RWPE2 (cell line): ENCODE measurements at places on chromosomes 11 and 22.

- no peak overlapping the region for H3K4me3 ChIP-seq
- no peak overlapping the region for H3K27ac ChIP-seq
- no peaks in the 10 kb centered on the region for H3K36me3 ChIP-seq
- H3K27me3 ChIP-seq = no peaks in the 10 kb centered on the region
Observed at GRCh38 chr11:123386796-123387510, 43.1 kb upstream of the GRAMD1B start.

DNA sequence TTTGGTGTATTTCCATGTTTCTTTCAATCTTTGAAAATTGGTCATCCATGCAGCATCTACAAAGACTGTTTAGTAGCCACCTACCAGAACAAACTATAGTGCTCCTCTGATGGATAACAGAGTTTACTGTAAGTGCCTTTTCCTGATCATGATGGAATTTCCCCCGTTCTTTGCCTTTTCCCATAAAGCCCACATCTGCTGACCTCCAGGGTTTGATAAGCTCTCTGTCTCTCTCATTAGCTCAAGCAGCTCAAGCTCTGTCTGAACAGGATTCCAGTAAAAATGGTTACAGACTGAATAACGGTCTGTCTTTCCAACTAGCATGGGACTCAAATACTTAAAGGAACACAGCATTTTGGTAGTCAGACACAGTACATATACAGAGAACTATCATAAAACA is 308.4 kb upstream of the SORL1-AS1 start:
- peaks cover 4% of the 10 kb centered on the region for H3K4me1 ChIP-seq
- H3K27ac ChIP-seq = no peak overlapping the region
- H3K27me3 ChIP-seq = no peaks in the 10 kb centered on the region
- DNase-seq = no peak

DNA sequence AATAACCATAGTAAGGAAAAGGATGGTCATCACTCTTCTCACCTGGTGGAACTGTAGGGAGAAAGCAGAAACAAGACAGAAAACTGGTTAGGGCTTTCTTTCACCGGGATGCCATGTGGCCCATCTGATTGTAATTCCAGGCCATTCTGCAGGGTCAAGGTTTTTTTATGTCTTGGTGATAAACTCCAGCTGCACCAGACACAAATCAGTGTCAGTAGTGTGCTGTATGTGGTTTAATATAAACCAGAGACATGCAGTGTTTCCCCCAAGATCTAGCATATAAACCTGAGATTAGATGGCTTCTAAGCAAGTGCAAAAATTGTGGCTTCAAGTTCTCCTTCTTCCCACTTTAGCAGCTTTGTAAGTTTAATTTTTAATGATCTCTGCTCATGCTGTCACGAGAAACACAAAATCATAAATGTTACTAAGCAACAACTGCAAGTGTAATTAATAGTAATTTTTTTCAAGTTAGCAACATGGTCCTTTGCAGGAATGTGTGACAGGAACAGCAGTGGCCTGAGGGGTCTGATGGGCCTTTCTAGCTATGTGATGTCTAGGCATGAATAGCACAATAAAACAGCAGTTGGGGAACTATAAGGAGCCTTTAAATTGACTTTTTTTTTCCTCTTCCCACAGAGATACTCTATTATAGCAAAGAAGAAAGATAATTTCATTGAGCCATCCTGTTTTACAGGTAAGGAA is 41.6 kb downstream of the BDNF start:
- no peak overlapping the region for H3K4me3 ChIP-seq
- no peak overlapping the region for H3K27ac ChIP-seq
- H3K36me3 ChIP-seq = 0 out of 2 replicates have a peak, but pooled peaks cover 4% of the 10 kb centered on the region
- no peaks in the 10 kb centered on the region for H3K4me1 ChIP-seq
- H3K27me3 ChIP-seq = no peaks in the 10 kb centered on the region

DNA sequence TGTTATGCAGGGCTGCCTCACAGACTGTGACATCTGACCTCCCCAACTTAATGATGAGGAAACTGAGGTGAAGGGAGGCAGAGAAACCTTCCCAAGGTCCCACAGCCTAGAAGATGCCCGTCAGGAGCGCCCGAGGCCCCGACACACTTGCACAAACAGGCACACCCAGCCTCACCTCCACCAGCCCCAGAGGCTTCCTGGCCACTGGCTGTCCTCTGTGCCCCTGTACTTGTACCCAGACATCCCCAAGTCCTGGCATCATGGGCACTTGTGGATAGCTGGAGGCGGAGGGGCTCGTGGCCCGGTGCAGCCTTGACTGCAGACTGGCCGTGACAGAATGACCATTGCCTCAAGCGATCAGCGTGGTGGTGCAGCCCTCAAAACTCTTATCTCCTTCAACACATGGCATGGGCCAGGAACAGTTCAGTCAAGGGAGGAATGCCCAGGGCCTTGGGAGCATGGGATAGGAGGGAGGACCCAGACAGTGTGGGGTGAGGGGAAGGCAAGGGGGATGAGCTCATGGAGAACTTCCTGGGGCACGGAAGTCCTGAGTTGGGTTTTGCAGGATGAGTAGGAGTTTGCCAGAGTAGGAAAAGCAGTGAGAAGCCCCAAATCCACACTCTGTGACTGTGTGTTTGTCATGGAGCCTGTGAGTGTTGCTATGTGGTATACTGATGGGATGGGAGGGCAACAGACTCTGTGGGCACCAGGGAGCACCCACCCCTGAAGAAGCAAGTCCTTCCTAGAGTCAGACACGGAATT is 25.8 kb upstream of the PPARA start:
- H3K4me3 ChIP-seq = no peak overlapping the region
- H3K27me3 ChIP-seq = no peaks in the 10 kb centered on the region
- H3K27ac ChIP-seq = no peak overlapping the region

DNA sequence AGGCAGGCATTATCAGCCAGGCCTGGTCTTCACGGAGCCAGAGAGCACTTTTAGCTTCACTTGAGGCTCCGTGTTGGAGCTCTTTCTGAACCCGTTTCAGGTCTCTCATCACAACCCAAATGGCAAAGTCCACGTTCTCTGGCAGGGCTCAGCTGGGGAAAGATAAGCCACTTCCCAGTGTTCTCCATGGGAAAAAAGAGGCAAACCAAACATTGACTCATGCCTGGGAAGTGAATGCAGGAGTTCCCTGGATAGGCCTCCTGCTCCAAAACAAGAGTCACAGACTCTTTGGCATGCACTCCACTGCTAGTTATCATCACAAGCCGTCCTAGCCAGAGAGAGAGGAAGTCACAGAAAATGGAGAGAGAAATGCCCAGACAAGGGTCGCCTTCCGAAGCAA is 11.6 kb downstream of the OPCML start:
- no peak for DNase-seq
- H3K27me3 ChIP-seq = no peaks in the 10 kb centered on the region
- no peak overlapping the region for H3K4me3 ChIP-seq
- no peaks in the 10 kb centered on the region for H3K36me3 ChIP-seq
- H3K4me1 ChIP-seq = no peaks in the 10 kb centered on the region
